ENCODE measurements at places on chromosomes 6 and 20.

GRCh38 chr6:47129129-47129528, 87.0 kb upstream of the ADGRF1 start:
- DNase-seq, result no peak

- DNase-seq, result no peak
These were observed 39.4 kb downstream of the TFAP2A start for GRCh38 chr6:10375391-10375969.

DNA sequence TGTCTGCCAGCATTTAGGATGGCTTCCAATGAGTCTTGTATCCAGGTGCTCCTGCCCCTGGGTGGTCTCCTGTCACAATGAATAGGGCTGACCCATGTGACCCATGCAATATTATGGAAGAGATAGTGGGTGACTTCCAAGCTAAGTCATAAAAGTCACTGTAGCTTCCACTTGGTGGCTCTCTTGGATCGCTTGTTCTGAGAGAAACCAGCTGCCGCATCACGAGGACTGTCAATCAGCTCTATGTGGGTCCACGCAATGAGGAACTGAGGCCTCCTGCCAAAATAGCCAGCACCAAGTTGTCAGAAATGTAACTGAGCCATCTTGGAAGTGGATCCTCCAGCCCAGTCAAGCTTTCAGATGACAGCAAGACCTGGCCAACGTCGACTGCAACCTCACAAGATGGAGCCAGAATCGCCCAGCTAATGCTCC, 14.9 kb upstream of the MATN4 start:
- peak; percentile 51 for DNase-seq

GRCh38 chr6:100979267-100979666, 98.1 kb upstream of the ASCC3 start:
- no peak for DNase-seq

- no peak for DNase-seq
These were observed at the start of gene NKAIN2 for GRCh38 chr6:123803504-123804013. Gene NKAIN2 (plus strand): TSS chr6:123803865.

GRCh38 chr6:19831358-19831757, 5.8 kb upstream of the ID4 start:
- DNase-seq, result no peak

DNA sequence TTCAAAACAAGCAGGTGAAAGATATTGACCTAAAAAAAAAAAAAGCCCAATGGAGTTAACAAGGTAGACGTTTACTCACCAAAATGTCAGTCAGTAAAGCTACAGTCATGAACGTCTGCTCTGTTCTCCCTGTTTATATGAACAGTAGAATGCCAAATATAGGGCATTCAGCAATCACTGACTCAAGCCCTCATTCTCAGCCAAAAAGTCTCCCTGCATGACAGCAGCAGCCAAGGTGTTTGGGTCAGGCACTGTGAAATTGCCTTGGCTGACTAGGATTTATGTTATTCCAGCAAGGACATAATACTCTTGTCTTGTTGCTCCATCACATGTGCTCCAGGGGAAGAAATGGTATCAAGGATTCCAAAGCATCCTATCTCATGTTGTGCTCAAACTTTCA, 194.7 kb upstream of the RSPO3 start:
- no peak for DNase-seq

DNA sequence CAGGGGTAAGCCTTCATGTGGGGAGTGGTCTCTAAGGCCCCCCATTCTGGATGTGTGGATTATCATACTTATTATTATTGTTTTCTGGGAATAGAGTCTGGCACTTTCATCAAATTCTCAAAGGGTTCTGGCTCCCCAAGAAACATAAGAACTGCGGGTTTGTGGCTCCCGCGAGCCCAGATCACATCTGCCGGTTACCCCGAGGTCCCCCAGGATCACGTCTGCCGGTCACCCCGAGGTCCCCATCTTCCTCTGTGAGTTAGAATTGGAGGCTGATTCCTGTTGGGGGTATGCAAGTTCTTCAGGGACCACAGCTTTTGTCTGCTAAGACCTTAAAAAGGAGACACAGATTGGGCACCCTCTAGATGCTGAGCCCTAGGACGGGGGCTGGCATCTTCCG, 116.7 kb upstream of the FRMD1 start:
- DNase-seq, result no peak
